Activated naive CD8-positive, alpha-beta T cell treated with anti-CD3 and anti-CD28 coated beads for 36 hours (primary cell): ENCODE measurements at places on chromosomes 16 and 17.

DNA sequence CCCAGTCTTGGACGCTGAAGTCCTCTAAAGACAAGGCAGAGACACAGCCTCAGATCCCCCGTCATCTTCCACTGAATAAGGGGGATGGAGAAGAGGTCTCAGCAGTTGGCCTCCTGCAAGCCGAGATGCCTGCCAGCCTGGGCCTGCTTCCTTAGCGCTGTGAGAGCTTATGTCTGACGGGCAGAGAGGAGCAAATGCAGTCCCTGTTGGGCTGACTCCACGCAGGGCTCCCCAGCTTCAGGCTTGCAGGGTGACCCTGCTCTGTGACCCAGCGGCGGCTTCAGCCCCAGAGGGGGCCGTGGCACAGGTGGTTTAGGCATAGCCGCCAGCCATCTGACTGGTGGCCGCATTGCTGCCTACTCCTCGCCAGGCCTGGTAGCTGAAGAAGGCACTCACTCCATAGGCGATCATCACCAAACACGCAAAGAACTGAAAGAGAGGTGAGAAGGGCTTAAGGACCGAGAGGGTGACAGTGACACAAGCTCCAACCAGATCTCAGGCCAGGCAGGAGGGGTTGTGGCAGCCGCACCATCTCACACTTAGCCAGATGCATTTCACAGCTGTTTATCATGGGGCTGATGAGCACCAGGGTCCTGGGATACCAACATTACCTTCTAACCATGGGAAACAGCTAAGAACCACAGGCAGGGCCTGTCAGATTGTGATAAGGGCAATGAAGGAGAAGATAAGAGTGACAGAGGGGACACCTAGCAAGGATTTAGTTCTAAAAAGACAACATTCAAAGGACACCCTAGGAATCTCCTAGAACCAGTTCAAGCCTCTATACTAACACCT lies 11.7 kb downstream of the ARL2BP start:
- H3K27ac ChIP-seq: no peak overlapping the region
- no peak for DNase-seq
- no peak overlapping the region for H3K4me3 ChIP-seq
- peaks cover 12% of the 10 kb centered on the region for H3K4me1 ChIP-seq
- no peaks in the 10 kb centered on the region for H3K27me3 ChIP-seq

DNA sequence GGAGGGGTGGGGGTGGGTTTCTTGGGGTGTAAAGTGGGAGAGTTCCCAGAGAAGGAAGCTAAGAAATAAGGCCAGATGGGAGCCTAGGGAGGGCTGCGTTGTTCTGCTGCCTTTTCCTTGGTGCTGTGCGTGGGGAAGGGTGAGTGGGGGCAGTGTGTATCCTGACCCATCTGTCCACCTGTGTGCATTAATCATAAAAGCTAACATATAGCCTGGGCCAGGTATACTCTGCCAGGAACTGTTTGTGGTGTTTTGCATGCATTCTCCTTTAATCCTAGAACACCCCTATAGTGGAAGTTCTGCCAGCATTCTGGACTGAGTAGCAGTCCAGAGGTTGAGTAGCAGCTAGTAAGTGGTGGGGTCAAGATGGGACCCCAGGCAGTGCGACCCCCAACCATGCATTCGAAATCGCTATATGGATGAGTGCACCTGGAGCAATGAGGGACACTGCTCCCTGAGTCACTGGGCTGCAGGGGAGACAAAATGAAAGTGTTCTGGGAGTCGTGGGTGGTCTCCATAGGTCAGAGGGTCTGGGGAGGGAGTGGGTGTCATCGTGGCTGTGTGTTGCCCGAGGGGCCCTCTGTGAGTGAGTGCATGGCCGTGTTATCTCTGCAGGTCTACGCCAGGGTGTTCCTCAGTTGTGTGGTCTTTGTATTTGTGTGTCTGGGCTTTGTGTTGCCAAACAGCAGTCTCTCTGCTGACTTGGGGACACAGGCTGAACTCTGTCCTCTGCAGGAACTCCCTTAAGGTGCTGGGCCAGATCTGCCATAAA lies 1.3 kb downstream of the ERBB2 start:
- DNase-seq: no peak
- peaks cover 40% of the 10 kb centered on the region for H3K27me3 ChIP-seq
- no peak overlapping the region for H3K27ac ChIP-seq

GRCh38 chr17:49334744-49335512 lies 27.1 kb downstream of the ZNF652 start:
- no peak overlapping the region for H3K4me3 ChIP-seq
- no peak for DNase-seq

DNA sequence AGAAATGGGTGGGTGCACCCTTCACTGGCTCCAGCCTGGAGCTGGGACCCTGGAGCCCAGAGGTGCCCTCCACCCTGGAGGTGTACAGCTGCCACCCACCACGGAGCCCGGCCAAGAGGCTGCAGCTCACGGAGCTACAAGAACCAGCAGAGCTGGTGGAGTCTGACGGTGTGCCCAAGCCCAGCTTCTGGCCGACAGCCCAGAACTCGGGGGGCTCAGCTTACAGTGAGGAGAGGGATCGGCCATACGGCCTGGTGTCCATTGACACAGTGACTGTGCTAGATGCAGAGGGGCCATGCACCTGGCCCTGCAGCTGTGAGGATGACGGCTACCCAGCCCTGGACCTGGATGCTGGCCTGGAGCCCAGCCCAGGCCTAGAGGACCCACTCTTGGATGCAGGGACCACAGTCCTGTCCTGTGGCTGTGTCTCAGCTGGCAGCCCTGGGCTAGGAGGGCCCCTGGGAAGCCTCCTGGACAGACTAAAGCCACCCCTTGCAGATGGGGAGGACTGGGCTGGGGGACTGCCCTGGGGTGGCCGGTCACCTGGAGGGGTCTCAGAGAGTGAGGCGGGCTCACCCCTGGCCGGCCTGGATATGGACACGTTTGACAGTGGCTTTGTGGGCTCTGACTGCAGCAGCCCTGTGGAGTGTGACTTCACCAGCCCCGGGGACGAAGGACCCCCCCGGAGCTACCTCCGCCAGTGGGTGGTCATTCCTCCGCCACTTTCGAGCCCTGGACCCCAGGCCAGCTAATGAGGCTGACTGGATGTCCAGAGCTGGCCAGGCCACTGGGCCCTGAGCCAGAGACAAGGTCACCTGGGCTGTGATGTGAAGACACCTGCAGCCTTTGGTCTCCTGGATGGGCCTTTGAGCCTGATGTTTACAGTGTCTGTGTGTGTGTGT lies 46.8 kb downstream of the IL21R start:
- H3K4me3 ChIP-seq: no peak overlapping the region
- no peak for DNase-seq
- peaks cover 92% of the 10 kb centered on the region for H3K4me1 ChIP-seq
- peak overlapping the region; percentile 96 for H3K27ac ChIP-seq
- peaks cover 95% of the 10 kb centered on the region for H3K36me3 ChIP-seq

DNA sequence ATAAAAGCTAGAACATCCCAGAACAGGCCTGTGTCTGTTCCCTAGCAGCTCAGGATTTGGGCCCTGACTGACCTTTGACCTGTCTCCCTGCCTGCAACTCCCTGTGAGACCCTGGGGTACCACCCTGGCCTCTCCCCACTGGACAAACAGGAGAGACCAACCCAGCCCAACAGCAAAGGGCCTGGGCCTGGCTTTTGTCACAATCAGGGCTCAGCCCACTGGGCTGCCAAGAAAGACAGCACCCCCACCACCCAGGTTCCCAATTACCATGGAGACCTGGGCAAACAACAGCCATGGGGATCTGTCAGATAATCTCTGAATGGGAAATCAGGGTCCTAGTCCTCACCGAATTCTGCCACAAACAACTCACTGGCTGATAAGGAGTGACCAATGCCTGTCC lies 11.1 kb downstream of the PLLP start:
- peaks cover 17% of the 10 kb centered on the region for H3K4me1 ChIP-seq
- H3K36me3 ChIP-seq: no peaks in the 10 kb centered on the region
- H3K27ac ChIP-seq: no peak overlapping the region
- no peak for DNase-seq

GRCh38 chr17:70420861-70421445 lies 251.6 kb downstream of the KCNJ2 start:
- DNase-seq: no peak
- H3K27me3 ChIP-seq: no peaks in the 10 kb centered on the region
- H3K36me3 ChIP-seq: no peaks in the 10 kb centered on the region
- no peak overlapping the region for H3K4me3 ChIP-seq
- no peaks in the 10 kb centered on the region for H3K4me1 ChIP-seq
- no peak overlapping the region for H3K27ac ChIP-seq

GRCh38 chr16:72291531-72291981 lies 119.6 kb upstream of the PMFBP1 start:
- no peaks in the 10 kb centered on the region for H3K27me3 ChIP-seq
- DNase-seq: no peak
- no peaks in the 10 kb centered on the region for H3K4me1 ChIP-seq
- no peak overlapping the region for H3K27ac ChIP-seq

DNA sequence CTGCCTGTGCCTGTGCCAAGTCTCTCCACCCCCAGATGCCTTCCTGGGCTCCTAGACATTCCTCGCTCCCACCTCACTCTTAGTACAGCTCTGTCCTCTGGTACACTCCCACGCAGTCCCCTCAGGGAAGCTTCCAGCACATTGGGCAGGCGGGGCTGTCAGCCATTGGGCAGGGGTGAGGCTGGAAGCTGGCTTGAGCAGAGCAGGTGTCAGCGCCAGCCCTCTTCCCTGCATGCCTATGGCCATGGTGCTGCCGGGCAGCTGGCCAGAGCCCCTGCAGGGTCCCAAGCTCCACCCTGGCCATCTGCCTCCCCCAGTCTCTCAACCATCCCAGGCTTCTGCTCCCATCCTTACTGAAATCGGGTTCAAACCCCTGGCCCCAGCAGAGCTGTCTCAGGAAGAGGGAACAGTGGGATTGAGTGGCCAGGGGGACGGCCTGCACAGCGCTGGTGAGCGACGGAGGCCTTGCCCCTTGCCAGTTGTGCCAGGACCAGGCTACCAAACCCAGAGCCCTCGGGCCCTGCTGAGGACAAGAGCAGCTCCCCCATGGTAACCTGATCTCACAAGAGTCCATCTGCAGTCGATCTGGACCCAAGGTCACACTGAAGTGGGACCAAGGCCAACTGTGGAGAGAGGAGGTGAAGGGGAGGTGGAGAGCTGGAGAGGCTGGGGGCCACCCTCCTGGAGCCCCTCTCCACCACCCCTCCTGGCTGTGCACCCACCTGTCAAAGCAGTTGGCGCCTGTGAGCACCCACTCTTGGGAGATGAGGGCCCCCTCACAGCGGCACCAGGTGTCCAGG lies 2.4 kb upstream of the B9D1 start:
- no peak overlapping the region for H3K4me3 ChIP-seq
- DNase-seq: no peak
- H3K27ac ChIP-seq: no peak overlapping the region
- H3K36me3 ChIP-seq: no peaks in the 10 kb centered on the region

DNA sequence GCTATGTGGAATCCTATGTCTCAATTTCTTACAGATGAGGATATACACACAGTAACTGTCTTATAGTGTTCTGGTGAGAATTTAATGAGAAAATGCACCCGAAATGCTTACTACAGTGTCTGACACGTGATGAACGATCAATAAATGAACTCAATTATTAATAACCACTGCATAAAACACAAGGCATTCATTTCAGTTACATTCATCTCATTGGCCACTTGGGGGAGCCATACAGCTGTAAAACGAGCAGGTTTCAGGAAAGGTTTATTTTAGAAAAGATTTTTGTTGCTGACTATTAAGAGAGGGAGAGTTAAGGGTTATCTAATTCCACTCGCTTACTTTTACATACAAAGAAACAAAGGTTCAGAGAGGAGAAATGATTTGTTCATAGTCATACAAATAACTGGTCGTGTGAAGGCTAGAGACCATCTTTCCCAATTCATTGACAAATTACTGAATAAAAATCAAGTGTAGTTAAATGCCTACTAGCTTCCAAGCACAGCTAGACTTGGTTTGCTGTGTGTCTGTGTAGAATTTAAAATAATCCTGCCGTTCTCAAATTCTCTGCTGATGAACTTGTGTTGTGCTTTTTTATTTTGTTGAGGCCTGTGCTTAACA lies 160.1 kb downstream of the MAP2K4 start:
- DNase-seq: peak; percentile 7
- H3K4me3 ChIP-seq: no peak overlapping the region
- no peaks in the 10 kb centered on the region for H3K36me3 ChIP-seq
- H3K27me3 ChIP-seq: no peaks in the 10 kb centered on the region
- H3K27ac ChIP-seq: no peak overlapping the region

- no peak for DNase-seq
- H3K4me3 ChIP-seq: no peak overlapping the region
- H3K4me1 ChIP-seq: peaks cover 9% of the 10 kb centered on the region
- H3K36me3 ChIP-seq: no peaks in the 10 kb centered on the region
These were observed 133.2 kb upstream of the AXIN2 start for GRCh38 chr17:65694601-65695000.

DNA sequence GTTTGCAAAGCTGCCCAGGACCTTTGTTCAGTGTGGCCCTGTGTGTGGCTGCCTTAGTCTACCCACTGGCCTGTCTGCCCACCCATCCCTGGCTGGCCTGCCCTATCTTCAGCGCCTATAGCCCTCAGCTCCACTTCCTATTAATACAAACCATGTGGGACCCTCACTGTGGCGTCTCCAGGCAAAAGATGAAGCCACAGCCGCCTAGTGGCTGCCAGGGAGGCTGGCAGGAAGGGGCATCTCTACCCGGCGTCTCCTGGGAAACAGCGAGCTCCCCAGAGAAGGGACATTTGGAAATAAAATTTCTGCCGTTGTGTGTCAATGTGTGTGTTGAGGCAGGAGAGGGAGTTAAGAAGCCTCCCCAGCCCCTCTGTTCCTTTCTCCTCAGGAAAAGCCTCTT lies 31.5 kb downstream of the NEUROD2 start:
- peaks cover 2% of the 10 kb centered on the region for H3K4me1 ChIP-seq
- peaks cover 8% of the 10 kb centered on the region for H3K36me3 ChIP-seq
- H3K27ac ChIP-seq: no peak overlapping the region
- peaks cover 17% of the 10 kb centered on the region for H3K27me3 ChIP-seq
- DNase-seq: no peak

DNA sequence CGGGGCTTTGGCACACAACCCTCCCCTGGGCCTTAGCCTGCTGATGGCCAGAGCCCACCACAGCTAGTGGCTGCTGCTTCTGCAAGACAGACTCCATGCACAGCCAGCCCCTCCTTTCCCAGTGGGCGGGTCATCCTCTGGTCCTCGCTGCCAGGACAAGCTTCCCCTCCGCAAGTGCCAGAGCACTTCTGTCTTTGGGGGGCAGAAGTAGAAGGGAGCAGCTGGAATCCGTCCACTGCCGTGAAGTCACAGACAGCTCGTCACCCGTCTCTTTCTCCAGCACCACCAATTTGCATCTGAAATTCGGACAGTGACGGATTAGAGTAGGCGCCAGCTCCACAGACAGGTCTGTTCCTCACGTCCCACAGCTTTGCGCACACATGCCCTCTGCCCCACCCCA lies 31.3 kb upstream of the NAT9 start:
- DNase-seq: no peak
- peaks cover 2% of the 10 kb centered on the region for H3K4me1 ChIP-seq
- no peak overlapping the region for H3K4me3 ChIP-seq
- peaks cover 4% of the 10 kb centered on the region for H3K36me3 ChIP-seq
- no peak overlapping the region for H3K27ac ChIP-seq
- H3K27me3 ChIP-seq: no peaks in the 10 kb centered on the region

GRCh38 chr17:18318771-18319450 lies 3.8 kb downstream of the SMCR8 start:
- DNase-seq: no peak
- no peaks in the 10 kb centered on the region for H3K27me3 ChIP-seq
- H3K4me3 ChIP-seq: peak overlapping the region; percentile 37

- peaks cover 36% of the 10 kb centered on the region for H3K4me1 ChIP-seq
- H3K27ac ChIP-seq: peak overlapping the region; percentile 86
- DNase-seq: peak; percentile 66
- peaks cover 10% of the 10 kb centered on the region for H3K36me3 ChIP-seq
These were observed 37.8 kb downstream of the ITGAE start for GRCh38 chr17:3762922-3763776.

- no peak overlapping the region for H3K27ac ChIP-seq
- peaks cover 23% of the 10 kb centered on the region for H3K4me1 ChIP-seq
- H3K27me3 ChIP-seq: no peaks in the 10 kb centered on the region
These were observed 14.3 kb downstream of the MNT start for GRCh38 chr17:2386400-2387085.
